ENCODE measurements at places on chromosomes 5 and 9.

- no peak for DNase-seq
Measured at GRCh38 chr9:3342159-3342777, 183.5 kb downstream of the RFX3 start.

GRCh38 chr9:38306899-38307298 is 85.6 kb upstream of the ALDH1B1 start:
- no peak for DNase-seq

GRCh38 chr9:124256517-124257069 is 1.2 kb upstream of the NEK6 start:
- DNase-seq, result peak; percentile 78

- DNase-seq, result no peak
Measured at GRCh38 chr5:72508241-72509170, 1.3 kb upstream of the ZNF366 start.

GRCh38 chr5:165495829-165496380 is 1990.5 kb downstream of the MAT2B start:
- DNase-seq, result no peak

DNA sequence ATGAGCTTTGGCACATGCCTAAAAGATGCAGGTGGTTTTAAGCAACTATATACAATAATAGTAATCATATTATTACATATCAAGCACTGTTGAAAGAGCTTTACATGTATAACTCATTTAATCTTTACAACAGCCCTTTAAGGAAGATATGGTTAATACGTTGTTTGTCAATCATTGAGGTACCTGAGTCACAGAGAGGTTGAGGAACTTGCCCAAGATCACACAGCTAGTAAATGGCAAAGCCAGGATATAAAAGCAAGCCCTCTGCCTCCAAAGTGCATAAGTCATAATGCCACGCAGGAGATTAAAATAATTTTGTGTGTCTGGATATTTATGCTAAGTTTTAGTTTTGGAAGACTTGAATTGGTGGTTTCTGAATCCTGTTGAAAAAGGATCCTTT is 90.2 kb downstream of the DAPK1 start:
- no peak for DNase-seq

GRCh38 chr5:55027595-55027994 is 3.5 kb downstream of the GZMK start:
- DNase-seq, result no peak

GRCh38 chr5:97002983-97003382 is 67.1 kb downstream of the LNPEP start:
- no peak for DNase-seq

GRCh38 chr9:30676651-30677050 is 1707.8 kb upstream of the ACO1 start:
- no peak for DNase-seq

All from 8988T (cell line).